ENCODE measurements at places on chromosomes 5 and 9. TPM values are rescaled to one million over a fixed set of nuclear protein-coding genes. Genes with fewer than 3 reads are reported as not detected.

TMEM267 gene
- 7.0 TPM for total RNA-seq

- DNase-seq, result peak; percentile 82
Measured at GRCh38 chr5:132446621-132447020, 44.0 kb downstream of the IRF1 start.

GRCh38 chr9:92860867-92861266 is 17.0 kb downstream of the ZNF484 start:
- no peak for DNase-seq

CARD6 gene
- 7.1 TPM for total RNA-seq

GRCh38 chr5:78204241-78204640 is 90.3 kb downstream of the AP3B1 start:
- DNase-seq, result no peak

DNA sequence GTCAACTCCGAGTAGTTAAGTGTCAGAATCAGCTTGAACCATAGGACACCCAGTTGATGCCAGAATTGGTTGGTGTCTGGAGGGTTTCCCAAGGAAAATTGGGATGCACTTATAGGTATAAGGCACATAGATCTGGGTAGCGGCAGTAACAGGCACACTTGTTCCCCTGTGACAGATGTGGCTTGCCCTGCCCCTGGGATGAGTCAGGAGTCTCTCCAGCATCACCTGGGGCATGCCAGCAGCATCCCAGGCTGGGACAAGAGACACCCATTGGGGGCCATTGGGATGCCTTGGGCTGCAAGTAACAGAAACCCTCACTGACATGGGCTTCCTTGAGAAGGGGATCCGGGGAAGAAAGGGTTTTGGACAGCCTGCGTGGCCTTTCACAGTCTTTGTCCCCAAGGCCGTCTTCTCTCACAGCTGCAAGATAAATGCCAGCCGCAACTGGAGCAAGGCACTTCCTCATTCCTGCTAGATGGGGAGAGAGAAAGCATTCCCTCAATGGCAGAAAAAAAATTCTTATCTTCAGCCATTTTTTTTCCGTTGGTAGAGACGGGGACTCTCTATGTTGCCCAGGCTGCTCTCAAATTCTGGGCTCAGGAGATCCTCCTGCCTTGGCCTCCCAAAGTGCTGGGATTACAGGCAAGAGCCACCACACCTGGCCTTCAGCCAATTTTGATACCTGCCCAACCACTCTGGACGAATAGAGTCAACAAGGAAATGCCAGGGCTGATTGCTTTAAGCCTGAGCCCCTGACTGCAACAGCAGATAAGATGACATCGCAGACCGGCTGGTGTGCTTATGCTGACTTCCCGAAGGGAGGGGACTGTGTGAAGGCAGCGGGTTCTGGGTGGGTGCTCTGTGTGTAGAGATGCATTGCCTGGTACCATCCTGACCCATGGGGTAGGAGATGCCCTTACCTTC is 13.3 kb upstream of the RNF130 start:
- no peak for DNase-seq

SLC9A3 gene
- 1.1 TPM for total RNA-seq

DNA sequence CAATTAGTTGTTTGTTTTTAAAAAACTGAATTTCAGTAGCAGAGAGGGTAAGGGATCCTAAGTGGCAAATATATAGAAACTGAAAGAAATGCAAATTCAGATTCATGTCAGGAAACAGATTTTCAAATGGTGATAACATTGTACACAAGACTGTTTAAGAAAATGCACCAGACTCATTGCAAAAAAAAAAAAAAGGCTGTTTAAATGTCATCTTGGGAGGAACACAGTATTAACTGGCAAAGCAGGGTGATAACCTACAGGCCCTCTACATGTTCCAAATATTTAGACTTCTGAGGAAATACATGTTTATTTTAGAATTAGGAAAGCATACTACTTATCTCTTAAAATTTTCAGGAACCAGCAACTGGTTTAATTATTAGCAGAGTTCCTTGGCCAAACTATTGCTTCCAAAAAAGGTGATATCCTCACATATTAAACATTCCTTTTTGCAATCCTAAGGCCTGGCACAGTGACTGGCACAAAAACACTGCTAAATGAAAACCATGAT is 114.5 kb downstream of the TSSK1B start:
- no peak for DNase-seq

GFI1B gene
- total RNA-seq, result 0.43 TPM

GRCh38 chr5:179763215-179763945 is 30.4 kb upstream of the LTC4S start:
- no peak for DNase-seq

DNA sequence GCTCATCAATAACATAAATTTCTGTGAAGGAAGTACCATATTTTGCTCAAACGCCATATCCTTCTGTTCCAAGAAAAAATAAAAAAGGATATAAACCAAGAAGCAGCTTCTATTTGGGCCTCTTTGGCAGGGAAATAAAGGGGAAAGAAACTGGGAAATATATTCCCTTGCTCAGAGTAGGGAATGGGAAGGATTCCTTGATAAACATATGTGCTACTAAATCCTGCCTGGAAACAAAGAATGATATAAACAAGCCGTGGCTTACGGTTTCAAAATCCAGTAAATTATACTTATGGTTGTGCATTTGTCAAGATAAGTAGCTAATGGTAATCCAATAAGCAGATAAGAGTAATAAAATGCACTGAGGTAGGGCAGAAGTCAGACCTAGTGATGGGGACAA is 481.6 kb downstream of the NTRK2 start:
- no peak for DNase-seq

DNA sequence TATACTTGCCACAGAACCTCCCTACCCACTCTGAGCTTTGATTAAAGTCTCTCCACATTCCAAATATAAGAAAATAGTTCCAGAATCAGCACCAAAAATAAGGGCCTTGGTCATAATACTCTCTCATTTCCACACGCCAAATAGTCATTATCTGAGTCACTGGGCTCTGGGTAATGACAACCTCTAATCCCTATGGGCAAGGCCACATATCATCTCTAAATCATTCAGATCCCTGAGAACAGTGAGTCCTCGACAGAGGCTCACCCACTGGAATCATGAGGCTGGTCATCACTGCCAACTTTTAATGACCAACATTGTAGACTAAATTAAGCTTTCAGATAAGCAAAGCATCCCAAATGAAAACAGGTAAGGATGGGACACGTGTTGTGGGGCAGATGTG is 28.1 kb downstream of the FAM114A2 start:
- DNase-seq, result peak; percentile 18

EIF4EBP3 gene
- 11.7 TPM for total RNA-seq

- no peak for DNase-seq
Measured at GRCh38 chr9:132744881-132745755, 74.9 kb downstream of the GTF3C4 start.

NREP gene
- total RNA-seq, result 26.2 TPM
